NCI-H1417 treated with DMSO at 0.1 percent for 48 hours (cell line): ENCODE measurements at places on chromosomes 1 and 21.

GRCh38 chr1:240306673-240307072 lies 215.0 kb downstream of the FMN2 start:
- DNase-seq, result no peak

DNA sequence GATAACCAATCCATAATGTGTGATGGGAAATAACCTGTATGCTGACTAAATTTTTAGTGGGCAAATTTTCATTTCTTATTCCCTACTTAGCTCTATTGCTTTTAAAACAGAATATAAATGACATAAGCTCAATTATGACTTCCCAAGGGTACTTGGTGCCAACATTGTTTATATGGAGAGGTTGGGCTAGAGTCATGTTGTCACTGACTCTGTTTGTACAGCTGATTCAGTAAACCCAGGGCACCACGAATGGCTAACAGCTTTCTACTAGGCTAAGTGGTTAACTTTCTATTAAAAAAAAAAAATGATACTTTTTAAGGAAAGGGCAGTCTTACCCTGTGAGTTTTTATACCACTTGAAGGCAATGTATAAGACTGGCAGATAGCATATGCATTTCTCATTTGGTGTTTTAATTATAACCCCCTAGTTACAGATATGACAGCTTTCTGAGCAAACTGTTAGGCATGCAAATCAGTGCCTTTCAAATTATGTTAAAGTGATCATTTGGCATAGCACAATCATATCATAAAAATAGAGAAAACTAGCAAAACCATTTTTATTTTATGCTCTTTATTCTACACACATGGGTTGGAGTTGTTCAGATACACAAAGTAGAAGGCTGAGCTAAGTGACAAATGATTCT lies 147.1 kb downstream of the DNM3 start:
- DNase-seq, result peak; percentile 26

DNA sequence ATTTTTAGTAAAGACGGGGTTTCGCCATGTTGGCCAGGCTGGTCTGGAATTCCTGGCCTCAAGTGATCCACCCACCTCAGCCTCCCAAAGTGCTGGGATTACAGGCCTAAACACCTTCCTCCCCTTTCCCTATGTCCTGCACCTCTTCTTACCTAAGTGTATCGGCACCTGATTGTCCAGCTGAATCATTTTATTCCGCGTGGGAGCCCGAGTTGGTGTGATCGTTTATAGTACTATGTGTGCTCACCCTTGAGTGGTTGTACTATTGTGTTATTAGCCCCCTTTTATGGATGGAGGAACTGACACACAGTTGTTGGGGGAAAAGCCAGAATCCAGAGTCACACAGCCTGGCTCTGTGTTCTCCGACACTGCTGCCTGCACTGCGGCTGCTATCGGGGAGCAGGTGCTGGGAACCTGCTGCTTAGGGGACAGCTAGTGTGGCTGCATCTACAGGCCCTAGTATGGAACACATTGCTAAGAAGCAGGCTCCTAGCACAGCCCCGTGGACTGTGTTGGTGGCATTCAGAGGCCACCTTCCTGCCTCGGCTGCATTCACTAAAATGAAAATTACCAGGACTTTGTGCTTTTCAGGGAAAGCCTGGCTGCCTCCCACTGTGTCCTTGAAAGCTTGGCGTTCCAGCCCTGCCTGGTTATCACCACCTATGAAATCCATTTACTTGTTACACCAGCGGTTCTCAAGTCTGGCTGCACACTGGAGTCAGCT lies 21.6 kb downstream of the ENO1 start:
- DNase-seq, result no peak

- DNase-seq, result no peak
These were observed 29.3 kb downstream of the ATF3 start for GRCh38 chr1:212637902-212638301.

DNA sequence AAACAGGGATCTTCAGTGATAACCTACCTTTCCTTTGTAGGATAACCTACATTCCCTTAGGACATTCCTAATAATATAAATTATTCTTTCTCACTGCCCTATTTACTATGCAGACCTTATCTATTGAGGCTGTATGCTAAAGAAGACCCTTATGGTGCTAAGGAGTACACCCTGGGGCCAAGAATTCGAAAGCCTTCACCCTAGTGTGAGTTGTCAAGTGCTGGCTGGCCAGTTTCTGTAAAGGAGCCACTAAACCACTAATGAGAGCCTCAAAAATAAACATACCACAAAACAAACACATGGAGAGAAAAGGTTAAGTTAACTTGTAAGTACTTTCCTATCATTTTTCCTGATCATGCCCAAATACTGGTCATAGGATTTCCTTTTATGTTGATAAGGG lies 315.0 kb upstream of the CAMK1G start:
- DNase-seq, result no peak

DNA sequence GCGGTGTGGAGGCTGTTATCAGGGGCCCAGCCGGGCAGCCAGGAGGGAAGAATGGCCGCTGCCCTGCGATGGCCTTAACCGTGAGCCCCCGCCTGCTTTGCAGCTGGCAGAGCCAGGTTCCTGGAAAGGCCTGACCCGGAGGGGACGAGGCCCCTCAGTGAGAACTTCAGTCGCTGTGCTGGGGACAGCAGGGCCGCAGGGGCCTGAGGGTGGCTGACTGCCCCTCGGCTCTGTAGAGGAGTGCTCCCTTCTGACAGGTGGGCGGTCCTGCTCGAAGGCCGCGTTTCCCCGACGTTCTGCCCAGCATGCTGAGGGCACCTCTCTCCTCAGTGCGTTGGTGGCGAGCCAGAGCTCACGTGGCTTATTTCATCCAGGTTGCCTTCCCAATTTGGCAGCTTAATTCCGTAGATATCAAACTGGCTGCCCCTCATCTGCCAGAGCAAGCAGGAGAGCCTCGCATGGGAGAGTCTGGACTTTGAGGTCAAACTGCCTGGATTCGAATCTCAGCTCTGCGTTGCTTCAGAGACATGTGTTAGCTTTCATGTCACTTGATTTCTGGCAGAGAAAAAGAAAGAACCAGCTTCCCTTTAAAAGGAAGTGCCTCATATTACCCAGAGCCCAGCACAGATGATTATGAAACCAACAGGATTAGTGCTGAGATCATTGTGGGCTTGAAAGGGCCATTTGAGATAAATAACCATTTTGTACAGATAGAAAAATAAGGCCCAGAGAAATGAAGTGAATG lies 239.8 kb downstream of the SDCCAG8 start:
- no peak for DNase-seq

GRCh38 chr1:27071049-27071416 lies 58.4 kb upstream of the TENT5B start:
- no peak for DNase-seq

GRCh38 chr1:98426092-98426491 lies 235.4 kb upstream of the SNX7 start:
- no peak for DNase-seq

GRCh38 chr21:17981060-17981740 lies 162.0 kb upstream of the C21orf91 start:
- no peak for DNase-seq

- no peak for DNase-seq
These were observed 3.9 kb upstream of the SKI start for GRCh38 chr1:2224170-2224584.

DNA sequence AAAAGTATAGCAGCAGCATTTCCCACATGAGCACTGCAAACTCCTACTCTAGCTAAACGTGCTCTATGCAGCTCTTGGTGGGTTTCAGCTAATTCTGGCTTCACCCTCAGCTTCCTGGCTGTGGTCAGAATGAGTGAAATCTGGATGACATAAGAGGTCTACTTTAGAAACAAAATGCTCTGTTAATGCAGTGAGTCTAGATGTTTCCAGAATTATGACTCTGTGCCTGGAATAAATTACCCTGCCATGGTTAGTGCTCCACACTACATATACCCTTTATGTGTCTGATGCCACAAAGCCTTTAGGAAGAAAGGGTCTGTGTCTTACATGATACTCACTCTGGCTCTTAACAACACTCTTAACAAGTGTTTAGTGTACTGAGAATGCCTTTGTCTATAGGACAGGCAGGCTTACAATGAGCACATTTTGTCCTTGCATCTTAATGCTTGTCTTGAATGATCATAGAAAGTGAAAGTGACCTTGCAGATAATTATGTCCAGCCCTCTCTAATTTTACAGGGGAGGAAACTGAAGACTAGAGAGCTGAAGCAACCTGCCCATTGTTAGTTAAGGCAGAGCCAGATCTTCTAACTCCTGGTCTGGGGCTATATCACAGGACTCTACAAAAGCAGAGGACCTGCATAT lies 9.2 kb downstream of the S100A10 start:
- DNase-seq, result no peak

DNA sequence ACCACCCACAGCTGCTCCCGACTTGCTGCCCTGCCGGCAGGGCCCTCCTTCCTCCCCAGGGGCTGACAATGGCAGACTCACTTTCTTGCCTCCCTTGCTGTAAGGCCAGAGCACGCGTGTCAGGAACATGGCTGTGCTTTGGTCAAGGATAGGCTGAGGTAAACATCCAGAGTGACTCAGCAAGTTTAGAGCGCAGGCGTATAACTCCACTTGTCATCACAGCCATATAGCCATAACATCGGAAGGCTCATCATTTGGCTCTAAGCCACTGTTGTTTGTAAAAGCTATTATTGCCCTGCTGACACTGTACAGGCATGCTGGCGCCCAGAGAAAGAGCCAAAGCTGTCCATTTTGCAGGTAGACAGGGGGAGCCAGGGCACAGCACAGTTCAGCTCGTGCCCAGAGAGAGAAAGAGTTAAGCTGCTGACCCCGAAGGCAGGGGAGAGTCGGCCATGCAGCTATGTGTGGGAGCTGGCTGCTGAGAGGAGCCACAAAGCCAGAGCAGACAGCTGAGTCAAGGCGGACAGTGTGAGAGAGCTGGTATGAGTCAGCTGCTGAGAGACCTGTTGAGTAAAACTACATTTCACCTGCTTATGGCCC lies 60.6 kb downstream of the GNG4 start:
- DNase-seq, result no peak

- DNase-seq, result no peak
These were observed 154.0 kb downstream of the DHRS3 start for GRCh38 chr1:12464045-12464461.

- no peak for DNase-seq
These were observed 49.8 kb downstream of the POU2F1 start for GRCh38 chr1:167270349-167271092.

- no peak for DNase-seq
These were observed 5.5 kb upstream of the PPIE start for GRCh38 chr1:39733161-39733560.

- DNase-seq, result no peak
These were observed 569.3 kb upstream of the ZRANB2 start for GRCh38 chr1:71650119-71650518.

DNA sequence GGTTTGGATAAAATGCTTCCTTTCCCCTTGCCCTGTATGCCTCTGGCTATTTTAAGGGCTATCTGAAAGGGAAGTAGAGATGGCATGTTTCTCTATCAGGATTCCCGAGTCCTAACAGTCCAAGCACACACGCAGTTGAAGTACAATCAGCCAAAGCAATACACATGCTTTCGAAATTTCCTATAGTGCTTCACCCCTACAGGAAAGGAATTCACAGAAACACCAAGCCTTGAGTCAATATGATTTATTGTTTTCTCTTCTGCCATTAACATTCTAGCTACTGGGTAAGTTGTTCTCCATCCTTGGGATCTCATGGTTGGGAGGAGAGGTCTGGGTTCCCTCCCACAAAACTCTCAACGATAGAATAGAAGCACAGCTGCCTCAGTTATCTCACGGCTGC lies 8.7 kb downstream of the ITLN1 start:
- DNase-seq, result no peak

GRCh38 chr1:178739285-178740045 lies 14.4 kb downstream of the RALGPS2 start:
- DNase-seq, result no peak

- DNase-seq, result no peak
These were observed 140.4 kb upstream of the UBE2U start for GRCh38 chr1:64062941-64063581.

DNA sequence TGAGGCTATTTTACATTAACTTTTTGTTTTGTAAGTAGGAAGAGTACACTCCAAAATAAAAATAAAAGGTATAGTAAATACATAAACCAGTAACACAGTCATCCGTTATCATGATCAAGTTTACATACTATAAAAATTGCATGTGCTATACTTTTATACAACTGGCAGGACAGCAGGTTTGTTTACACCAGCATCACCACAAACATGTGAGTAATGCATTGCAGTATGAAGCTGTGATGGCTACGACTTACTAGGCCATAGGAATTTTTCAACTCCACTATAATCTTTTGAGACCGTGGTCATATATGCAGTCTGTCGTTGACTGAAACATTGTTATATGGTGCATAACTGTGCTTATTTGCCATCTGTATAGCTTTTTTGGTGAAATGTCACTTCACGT lies 106.2 kb downstream of the CENPF start:
- DNase-seq, result no peak

- DNase-seq, result no peak
These were observed 6.0 kb upstream of the CITED4 start for GRCh38 chr1:40868051-40868723.
